ENCODE measurements at places on chromosomes 12 and 14. TPM values are rescaled to one million over a fixed set of nuclear protein-coding genes. Genes with fewer than 3 reads are reported as not detected.

DNA sequence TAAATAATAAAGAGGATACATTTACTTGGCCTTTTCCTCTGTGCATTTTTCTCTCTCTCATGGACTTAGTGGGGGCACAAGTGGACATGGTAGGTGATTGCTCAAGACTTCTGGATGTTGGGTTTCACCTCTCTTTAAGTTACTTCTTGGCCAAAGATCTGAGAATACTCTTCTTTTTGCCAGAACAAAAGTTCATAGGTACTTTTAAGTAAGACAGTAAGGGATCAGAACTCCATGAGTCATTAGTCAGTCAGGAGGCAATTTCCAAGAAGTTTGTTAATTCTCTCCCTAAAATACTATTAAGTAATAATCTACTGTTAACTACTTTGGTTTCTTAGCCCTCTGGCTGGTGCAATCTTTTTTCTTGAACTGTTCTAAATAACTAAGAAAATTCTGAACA, 84.2 kb downstream of the GRIP1 start:
- no peak for DNase-seq
- H3K27me3 ChIP-seq, result no peaks in the 10 kb centered on the region
- H3K4me1 ChIP-seq, result no peaks in the 10 kb centered on the region
- no peak overlapping the region for H3K27ac ChIP-seq
- no peaks in the 10 kb centered on the region for H3K36me3 ChIP-seq

DNA sequence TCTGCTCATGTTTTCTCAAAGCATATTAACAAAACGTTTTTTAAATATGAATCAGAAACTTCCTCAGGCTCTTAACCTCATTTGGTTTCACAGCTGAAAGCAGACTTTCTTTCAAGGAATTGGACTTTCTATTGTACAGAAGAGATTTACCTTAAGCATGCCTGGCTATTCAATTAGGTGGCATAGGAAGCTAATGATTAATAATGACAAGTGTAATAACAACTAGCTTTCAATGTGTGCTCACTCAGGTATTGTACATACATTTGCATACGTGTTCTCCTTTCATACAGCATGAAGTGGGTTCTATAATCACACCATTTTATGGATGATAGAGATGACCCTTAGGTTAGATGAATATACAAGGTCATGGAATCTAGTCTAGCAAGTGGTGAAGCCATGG, 115.7 kb downstream of the ANO6 start:
- no peaks in the 10 kb centered on the region for H3K36me3 ChIP-seq
- H3K27ac ChIP-seq, result no peak overlapping the region
- no peaks in the 10 kb centered on the region for H3K4me1 ChIP-seq

- peaks cover 12% of the 10 kb centered on the region for H3K4me1 ChIP-seq
- no peak overlapping the region for H3K4me3 ChIP-seq
- no peak for DNase-seq
- no peaks in the 10 kb centered on the region for H3K27me3 ChIP-seq
- H3K36me3 ChIP-seq, result no peaks in the 10 kb centered on the region
Measured at GRCh38 chr14:85479771-85480170, 50.2 kb upstream of the FLRT2 start.

DNA sequence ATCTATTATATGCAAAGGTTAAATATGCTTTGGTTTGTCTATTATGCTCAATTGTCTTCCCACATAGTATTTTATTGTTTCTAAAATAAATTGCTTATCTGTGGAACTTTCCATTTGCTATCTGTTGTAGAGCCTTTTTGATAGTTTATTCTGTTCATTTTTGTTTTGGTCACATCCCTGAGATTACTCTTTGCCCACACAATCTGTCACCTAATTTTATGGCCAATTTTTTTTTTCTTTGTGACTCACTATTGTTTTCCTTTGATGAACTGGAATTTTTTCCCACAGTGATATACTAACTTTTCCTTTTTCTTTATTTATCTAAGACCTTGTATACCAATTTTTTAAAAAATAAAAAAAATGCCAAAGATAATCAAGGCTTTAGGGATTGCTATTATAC, 61.1 kb downstream of the RASSF9 start:
- H3K4me3 ChIP-seq, result no peak overlapping the region
- no peak overlapping the region for H3K27ac ChIP-seq
- H3K36me3 ChIP-seq, result no peaks in the 10 kb centered on the region
- no peaks in the 10 kb centered on the region for H3K27me3 ChIP-seq
- DNase-seq, result no peak

GRCh38 chr12:108566452-108566851, 4.1 kb downstream of the ISCU start:
- no peak for DNase-seq
- no peak overlapping the region for H3K27ac ChIP-seq
- H3K4me3 ChIP-seq, result no peak overlapping the region
- H3K36me3 ChIP-seq, result peaks cover 58% of the 10 kb centered on the region
- H3K27me3 ChIP-seq, result no peaks in the 10 kb centered on the region

DNA sequence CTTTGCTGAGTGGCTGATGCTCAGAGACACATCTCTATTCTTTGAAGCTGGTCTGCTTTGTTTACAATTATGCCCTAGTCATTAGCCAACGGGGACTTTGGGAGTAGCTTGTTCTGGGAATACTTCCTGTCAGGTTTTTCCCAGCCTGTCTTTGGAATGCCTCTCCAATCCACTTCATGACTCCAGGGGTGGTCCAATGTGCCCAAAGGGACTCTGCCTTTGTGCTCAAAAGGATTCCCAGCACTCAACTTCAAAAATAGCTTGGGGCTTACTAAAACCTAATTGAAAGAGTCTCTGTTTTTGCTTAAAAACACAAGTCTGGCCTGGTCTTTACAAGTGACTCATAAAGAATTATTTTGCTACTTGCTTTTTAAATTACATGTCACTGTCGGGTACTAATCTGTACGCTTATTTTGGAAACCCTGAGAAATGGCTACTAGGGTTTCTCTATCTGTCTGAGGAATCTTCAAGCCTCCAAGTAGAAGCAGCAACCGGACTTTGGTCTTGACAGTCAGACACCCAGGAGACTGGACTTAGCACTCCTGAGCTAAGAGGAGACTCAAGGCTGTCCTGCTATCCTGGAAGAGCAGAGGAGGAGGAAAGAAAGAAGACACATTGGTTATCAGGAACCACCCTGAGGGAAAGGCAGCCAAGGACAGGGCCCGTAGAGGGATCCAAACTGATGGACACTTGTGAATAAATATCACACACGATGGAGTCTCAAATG, 20.7 kb downstream of the PHLDA1 start:
- H3K36me3 ChIP-seq, result no peaks in the 10 kb centered on the region
- no peaks in the 10 kb centered on the region for H3K4me1 ChIP-seq
- no peaks in the 10 kb centered on the region for H3K27me3 ChIP-seq
- H3K27ac ChIP-seq, result no peak overlapping the region
- no peak overlapping the region for H3K4me3 ChIP-seq

DNA sequence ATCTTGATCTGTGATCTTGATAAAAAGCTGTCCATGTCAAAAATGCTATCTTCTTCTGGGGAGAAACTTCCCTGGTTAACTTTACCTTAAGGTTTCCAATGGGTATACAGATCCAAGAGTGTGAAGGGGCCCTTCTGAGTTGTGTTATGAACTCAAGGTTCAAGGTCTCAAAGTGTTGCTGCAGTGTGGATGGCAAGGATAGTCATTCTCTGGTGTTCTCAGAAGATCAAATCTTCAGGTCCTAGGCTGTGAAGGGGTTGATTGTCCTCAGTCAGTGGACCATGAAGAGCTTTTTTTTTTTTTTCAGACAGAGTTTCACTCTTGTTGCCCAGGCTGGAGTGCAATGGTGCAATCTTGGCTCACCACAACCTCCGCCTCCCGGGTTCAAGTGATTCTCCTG, 114.4 kb downstream of the SPTSSA start:
- no peak for DNase-seq
- no peaks in the 10 kb centered on the region for H3K36me3 ChIP-seq
- H3K27ac ChIP-seq, result no peak overlapping the region
- H3K4me1 ChIP-seq, result no peaks in the 10 kb centered on the region
- H3K4me3 ChIP-seq, result no peak overlapping the region

- H3K27me3 ChIP-seq, result no peaks in the 10 kb centered on the region
- H3K4me1 ChIP-seq, result no peaks in the 10 kb centered on the region
- no peaks in the 10 kb centered on the region for H3K36me3 ChIP-seq
- H3K27ac ChIP-seq, result no peak overlapping the region
Measured at GRCh38 chr14:100592461-100592891, 5.3 kb upstream of the BEGAIN start.

DNA sequence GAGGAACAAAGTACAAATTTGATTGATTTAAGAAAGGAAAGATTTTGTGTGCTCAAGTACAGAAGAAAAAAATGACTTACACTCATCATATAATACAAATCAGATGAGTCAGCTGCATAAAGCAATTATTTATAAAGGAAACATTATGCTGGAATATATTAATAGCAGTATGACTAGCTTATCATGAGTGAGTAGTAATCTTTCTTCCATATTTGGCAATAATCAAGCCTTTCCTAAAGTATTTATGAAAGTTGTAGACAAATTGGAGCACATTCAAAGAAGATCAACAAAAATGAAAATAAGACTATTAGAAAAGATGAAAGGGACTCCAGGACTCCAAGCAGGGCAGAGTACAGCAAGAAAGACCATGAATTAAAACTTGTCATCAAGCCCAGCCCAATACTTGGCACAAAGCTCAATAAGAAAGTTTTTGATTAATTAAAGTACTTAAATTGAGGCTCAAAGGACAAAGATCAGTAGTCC, 32.8 kb downstream of the CCER1 start:
- no peak overlapping the region for H3K27ac ChIP-seq
- H3K27me3 ChIP-seq, result no peaks in the 10 kb centered on the region
- no peaks in the 10 kb centered on the region for H3K36me3 ChIP-seq
- DNase-seq, result no peak
- H3K4me1 ChIP-seq, result no peaks in the 10 kb centered on the region

DNA sequence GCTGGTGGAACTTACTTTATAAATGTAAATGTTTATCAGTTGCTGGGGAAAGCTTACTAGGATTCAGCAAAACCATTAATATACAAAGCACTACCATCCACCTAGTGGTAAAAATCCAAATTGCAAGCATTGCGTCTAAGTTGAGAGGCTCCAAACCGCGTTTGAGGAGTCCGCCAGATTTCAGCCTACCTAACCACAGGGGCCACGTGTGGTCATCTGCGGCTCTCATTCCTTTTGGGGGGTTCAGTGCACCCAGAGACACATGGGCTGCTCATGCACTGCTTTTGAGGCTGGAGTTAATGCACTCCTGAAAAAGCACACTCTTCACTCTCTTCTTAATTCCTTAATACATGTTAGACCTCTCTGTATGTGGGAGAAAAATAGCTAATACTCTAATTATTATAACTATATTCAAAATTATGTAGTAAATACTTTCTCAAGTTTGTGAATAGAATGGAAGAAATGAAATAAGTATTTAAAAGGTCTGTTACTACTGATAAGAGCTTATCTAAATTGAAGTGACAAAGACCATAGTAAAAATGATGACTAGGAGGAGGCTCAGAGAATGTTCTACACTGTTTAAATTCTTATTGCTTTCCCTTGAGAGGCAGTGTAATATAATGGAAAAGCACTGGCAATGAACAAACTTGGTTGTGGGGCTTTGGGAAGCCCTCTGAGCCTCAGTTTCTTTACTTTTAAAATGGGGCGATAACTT, 41.4 kb upstream of the MANSC4 start:
- H3K27me3 ChIP-seq, result no peaks in the 10 kb centered on the region
- H3K4me3 ChIP-seq, result no peak overlapping the region
- H3K36me3 ChIP-seq, result no peaks in the 10 kb centered on the region
- H3K27ac ChIP-seq, result no peak overlapping the region
- peak; percentile 70 for DNase-seq

- H3K36me3 ChIP-seq, result no peaks in the 10 kb centered on the region
- no peaks in the 10 kb centered on the region for H3K27me3 ChIP-seq
- no peak for DNase-seq
Measured at GRCh38 chr12:11780521-11781101, 131.1 kb downstream of the ETV6 start.

DNA sequence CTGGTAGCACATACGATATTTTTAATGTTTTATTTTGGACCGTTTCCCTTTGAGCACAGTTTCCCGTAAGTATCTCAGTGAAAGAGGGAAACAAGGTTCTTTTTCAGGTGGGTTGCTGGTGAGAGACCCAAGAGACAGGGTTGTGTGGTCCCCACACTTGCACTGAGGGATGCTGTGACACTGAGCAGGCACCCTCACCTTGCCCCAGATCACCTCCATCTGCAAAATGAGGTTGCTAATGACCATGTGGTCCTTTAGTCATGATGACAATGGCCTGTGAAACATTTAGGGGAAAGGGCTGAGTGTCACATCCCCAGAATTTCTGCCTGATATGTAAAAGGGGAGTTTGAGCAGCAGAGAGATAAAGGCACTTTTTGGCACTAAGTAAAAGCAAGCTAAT, 4.3 kb downstream of the CCND2 start:
- no peak overlapping the region for H3K4me3 ChIP-seq
- H3K4me1 ChIP-seq, result peaks cover 8% of the 10 kb centered on the region
- H3K36me3 ChIP-seq, result peaks cover 32% of the 10 kb centered on the region
- no peaks in the 10 kb centered on the region for H3K27me3 ChIP-seq
- H3K27ac ChIP-seq, result peak overlapping the region; percentile 4
- DNase-seq, result no peak

HCFC2 gene
- 23.1 TPM for total RNA-seq

EFS gene
- 4.1 TPM for total RNA-seq

C12orf42 gene
- not detected for total RNA-seq

LPAR5 gene
- 36.2 TPM for total RNA-seq

COCH gene
- 9.9 TPM for total RNA-seq

TMEM119 gene
- 1.8 TPM for total RNA-seq

RAB35 gene
- total RNA-seq, result 20.0 TPM

PRPH gene
- total RNA-seq, result 8.8 TPM

EPYC gene
- total RNA-seq, result not detected

All from Peyer's patch (tissue), 4 donors.